ENCODE measurements at places on chromosomes 4 and X.

DNA sequence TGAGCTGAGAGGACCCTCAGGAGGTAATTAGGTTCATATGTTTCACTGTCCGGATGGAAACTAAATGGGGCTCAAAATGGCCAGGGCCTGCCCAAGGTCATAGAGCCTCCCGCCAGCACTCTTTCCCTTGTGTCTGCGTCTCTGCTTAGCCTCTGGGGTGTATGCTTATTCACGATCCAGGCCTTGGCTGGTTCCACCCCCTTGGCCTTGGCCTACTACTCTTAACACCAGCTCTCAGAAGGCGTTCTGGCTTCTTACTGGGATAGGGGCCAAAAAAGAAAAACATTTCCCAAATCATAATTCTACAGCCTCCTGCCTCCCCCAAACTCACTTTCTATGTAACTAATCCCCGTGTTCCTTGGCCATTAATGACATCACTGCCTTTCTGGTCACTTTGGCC, 68.8 kb downstream of the RTL5 start:
- no peak for DNase-seq

DNA sequence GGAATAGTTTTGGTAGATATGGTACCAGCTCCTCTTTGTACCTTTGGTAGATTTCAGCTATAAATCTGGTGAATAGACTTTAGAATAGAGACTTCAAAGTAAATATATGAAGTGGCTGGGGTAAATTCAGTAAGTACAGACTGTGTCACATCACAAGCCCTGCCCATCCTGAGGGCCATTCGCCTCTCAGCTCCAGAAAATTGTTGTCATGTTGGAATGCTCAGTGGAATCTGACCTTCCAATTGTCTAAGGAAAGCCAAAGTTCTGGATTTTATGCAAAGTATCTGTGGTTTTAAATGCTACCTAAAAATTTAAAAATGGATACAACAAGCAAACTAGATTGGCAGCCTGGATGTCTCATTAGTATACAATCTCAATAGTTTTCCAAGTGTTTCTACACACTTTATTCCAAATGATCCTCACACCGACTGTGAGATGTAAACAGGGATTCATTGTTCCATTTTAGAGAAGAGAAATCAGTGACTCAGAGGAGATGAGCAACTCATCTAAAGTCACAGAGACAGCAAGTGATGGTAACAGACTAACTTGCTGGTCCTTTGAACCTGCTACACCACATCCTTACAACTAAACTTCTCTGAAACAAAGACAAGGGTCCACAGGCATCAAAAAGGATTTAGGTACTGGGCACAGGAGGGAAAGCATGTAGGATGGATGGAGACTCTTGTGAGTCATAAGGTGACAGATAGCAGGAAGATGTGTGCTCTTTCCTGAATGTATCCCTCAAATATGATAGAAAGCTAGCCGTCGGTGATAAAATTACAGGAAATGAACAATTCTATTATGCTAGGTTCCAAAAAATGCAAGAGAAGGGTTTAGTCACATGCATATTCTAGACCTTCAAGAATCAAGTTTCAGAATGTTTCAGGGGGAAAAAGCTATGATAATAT, 127.3 kb downstream of the ATP10D start:
- DNase-seq, result no peak

DNA sequence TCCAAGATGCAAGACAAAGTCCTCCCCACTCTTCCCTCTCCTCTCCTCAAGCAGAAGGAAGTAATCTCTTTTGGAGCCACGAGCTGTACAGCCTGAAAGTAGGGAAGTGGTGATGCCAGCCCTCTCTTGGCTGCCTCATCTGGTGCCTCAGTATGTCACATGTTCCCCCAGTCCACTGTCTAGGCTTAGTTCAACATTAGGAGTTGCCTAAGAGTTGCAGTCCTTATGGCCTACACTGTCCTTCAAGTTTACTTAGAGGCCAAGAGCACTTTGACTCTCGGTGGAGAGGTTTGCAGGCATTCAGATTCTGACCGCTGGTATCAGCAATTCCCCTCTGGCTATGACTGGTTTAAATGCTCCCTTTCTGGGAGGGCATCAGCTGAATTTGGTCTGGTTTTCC, 735.6 kb downstream of the GLUD2 start:
- DNase-seq, result no peak

- DNase-seq, result no peak
Observed at GRCh38 chrX:39427492-39427891, 626.2 kb downstream of the MID1IP1 start.

DNA sequence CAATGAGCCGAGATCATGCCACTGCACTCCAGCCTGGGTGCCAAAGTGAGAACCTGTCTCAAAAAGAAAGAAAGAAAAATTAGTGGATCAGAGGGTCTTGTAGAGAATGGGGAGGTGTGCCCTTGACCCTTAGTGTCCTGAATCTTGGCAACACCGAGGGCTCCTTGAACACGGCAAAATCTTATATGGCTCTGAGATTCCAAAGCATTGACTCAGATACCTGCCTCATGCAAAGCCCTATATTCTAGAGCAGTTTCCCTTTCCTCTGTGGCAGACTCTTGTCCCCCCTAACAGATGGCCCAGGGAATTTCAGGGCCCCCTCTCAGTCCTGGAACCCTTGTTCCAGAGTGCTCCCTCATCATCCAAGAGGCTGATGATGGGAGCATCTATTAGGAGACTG, 6.8 kb downstream of the CLDN2 start:
- DNase-seq, result no peak

DNA sequence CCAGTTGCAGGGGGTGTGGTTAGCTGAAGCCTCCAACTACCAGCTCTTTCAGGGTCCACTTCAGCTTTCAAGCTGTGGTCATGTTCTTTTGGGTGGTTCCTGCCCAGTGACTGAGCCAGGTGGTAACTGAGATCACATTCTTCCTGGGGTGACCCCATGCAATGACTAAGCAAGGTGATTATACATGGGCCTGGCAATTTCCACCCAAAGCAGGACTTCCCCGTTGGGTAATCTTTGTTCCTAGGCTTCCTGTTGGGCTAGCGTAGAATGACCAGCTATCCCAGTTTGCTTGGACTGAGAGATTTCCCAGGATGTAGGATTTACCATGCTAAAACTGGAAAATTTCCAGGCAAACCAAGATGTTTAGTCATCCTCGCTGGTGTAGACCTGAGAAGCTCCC, 18.4 kb upstream of the MAGEB17 start:
- DNase-seq, result no peak

- no peak for DNase-seq
Observed at GRCh38 chr4:53959343-53960120, 104.9 kb downstream of the CHIC2 start.

- DNase-seq, result no peak
Observed at GRCh38 chr4:48030470-48030869, 13.9 kb downstream of the NIPAL1 start.

DNA sequence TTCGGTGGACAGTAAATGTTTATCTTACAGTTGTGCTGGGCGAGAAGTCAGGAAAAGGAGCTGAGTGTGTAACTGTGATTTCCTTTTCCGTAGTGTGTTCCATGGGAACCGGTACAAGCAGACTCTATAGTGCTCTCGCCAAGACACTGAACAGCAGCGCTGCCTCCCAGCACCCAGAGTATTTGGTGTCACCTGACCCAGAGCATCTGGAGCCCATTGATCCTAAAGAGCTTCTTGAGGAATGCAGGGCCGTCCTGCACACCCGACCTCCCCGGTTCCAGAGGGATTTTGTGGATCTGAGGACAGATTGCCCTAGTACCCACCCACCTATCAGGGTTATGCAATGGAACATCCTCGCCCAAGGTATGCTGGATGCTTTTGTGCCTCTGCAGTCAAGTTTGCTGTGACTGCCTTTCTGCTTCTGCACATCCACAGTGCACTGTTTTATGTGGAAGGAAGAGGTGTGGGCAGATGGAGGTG, 27.4 kb downstream of the NOCT start:
- no peak for DNase-seq
